Memory B cell (primary cell): ENCODE measurements at places on chromosomes 5 and 9.

DNA sequence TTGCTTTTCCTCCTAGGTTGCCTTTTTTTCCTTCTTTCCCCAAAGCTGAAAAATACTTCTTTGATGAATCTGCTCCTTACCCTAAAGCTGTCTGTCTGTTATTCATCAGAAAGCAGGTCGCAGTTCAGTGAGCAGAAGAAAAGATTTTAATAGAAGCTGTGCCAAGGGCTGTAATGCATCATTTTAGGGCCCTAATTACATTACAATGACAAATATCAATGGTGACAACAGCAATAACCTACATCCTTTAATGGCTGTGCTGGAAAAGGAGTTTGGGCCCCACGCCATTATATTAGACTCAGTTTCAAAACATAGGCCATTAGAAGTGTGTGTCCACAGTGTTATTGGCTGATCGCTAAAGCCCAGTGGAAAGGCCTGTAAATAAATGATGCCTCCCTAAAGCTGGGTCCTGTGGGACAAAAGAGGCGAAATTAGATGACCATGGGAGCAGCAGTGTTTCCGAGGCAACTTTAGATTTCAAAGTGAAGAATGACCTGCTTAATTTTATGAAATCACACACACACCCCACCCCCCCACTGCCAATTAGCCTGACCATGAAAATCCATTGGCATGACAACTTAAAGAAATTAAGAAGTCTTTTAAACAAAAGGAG is 38.4 kb downstream of the TLE4 start:
- no peak for DNase-seq

GRCh38 chr9:110015759-110016158 is 192.2 kb downstream of the C9orf152 start:
- DNase-seq = no peak

GRCh38 chr5:87183896-87184295 is 83.8 kb upstream of the RASA1 start:
- no peak for DNase-seq

DNA sequence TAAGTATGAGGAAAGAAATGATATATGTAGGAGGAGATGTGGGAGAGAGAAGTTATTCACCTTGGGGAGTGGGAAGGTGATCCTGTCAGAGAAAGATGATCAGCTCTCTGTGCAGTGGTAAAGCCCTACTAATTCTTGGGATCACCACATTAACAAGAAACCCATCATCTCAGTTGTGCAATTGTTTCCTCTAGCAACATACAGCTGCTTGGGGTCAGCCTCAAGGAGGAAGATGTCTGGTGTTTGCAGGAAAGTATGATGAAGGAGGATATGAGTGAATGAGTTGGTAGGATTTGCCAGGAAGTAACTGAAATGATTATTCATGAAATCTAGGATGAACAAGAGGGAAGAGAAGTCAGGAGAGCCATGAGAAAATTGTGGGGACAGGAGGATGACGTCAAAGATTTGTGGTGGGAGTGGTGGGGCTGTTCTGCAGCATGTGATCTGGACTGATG is 50.1 kb downstream of the TNFSF8 start:
- DNase-seq = no peak

DNA sequence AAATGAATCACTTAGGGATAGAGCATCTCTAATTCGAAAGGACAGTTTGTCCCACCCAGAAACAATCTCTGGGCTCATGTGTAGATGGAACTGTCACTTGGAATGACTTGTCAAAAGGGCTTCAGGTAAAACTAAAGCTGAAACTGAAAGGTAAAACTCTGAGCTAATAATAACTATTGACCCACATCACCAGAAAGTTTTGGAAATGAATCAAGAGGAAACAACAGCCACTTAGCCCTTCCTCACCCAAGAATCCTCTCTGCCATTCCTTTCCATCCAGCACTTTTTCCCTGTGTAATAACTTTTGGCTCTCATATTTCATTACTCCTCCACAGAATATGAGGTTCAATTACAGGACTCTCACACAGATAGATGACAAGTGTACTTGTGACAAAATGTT is 14.0 kb upstream of the GLRX start:
- no peak for DNase-seq

DNA sequence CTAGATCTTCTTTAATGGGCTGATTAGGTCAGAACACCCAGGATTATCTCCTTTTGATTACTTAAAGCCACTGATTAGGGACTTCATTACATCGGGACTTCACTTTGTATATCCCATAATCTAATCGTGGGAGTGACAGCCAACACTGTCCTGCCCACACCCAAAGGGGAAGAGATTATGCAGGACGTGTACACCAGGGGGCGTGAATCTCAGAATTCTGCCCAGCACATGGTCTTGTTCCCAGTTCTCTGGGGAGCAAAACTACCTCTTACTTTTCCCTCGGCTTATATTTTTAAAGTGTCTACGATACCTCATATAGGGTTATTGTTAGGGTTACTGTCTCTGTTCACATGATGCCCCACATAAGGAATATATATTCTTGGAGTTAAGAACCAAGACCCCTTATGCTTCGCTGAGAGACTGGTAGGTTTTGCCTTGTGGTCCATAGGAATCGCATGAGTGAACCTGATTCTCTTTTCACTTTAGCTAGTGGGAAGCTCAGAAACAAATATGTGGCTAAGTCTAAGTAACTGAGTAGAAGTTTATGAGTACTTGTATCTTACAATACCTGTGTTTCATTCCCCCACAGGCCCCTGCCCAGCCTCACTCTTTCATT is 192.7 kb downstream of the GNA14 start:
- DNase-seq = no peak

- DNase-seq = no peak
These were observed 185.0 kb downstream of the MED10 start for GRCh38 chr5:6193310-6193709.

GRCh38 chr5:5678909-5679308 is 256.4 kb downstream of the ICE1 start:
- DNase-seq = no peak

DNA sequence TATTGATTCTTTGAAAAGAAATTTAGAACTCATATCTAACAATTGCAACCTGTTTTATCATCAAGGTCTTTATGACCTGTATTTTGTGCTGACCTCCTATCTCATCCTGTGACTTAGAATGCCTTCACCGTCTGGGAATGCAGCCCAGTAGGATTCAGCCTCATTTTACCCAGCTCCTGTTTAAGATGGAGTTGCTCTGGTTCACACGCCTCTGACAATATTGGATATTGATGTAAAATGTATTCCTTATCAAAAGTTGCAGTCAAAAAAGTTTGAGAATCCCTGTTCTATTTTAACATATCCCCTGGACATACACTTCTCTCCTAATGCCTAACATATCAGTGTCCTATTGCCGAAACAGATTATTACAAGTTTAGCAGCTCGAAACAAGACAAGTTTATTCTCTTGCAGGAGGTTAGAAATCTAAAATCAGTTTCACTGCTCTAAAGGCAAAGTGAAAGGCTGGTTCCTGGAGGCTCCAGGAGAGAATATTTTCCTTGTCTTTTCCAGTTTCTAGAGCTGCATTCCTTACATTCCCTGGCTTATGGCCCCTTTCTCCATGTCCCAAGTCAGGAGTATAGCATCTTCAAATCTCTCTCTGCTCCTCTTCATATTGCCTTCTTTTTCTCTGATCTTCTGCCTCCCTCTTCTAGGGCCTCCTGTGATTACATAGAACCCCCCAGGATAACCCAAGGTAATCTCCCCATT is 31.5 kb upstream of the LVRN start:
- DNase-seq = no peak

- no peak for DNase-seq
These were observed 4.5 kb upstream of the PLPP6 start for GRCh38 chr9:4657426-4658159.
